NCI-H526 (cell line): ENCODE measurements at places on chromosomes 2 and 18.

DNA sequence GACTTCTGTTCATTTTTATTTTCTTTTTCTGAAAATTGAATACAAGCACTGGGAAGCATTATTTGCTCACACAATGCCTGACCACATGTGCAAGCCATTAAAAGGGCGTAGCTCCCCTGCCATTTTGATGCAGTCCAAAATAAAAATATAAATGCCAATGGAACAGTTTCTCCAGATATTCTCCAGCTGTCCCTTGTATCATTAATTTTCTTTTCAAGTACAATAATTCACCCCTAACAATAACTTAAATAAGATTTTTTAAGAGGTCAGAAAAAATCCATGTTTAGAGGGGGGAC lies 168.0 kb downstream of the TMEFF2 start:
- DNase-seq: no peak

DNA sequence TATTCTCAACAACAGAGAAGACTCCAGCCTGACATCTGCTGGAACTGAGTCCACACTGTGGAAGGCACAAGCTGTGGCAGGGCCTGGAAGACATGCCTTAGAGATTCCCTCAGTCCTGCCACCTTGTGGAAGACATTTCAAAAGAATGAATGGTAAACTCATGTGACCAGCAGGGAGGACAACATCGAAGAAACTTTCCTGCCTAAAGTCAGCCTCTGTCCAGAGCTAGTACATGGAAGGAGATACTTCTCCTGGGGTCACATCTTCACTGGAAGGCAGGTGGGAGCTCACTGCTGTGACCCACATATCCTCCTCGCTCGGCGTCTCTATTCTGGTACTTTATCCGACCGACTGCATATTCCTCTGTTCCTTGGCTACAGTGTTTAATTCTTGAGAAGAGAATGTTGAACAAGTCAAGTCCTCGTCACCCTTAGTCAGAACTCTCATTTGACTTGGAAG lies 59.5 kb downstream of the PUM2 start:
- DNase-seq: peak; percentile 52

GRCh38 chr2:84801811-84802210 lies 79.1 kb downstream of the TRABD2A start:
- no peak for DNase-seq

GRCh38 chr2:63050334-63051041 lies at the start of gene OTX1:
OTX1 (plus strand) TSS chr2:63050830; CDS start chr2:63052991, 2,161 bp downstream.
- DNase-seq: peak; percentile 85

DNA sequence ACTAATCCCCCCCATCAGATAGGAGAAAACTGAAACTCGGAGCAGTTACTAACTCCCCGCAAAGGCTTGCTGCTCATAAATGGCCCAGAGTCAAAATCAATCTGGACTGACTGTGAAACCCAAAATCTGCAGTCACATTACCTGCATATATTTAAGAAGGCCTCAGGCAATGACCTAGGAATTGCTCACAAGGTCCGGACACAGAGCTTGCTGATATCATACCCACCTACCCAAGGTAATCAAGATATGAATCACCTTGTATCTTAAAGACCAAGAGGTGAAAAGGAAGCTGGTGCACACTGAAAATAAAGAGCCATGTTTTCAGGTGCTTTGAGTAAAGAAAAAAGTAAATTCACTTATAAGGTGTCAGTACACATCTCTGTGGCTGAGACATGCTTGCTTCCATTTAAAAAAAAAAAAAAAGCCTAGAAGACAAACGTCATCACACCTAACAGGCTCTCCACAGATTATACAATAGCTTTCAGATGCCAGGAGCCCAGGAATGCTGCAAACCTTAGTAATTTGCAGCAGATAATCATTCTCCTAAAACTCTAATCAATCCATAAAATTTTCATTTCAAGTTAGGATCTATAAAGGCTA lies 195.4 kb downstream of the ZEB2 start:
- DNase-seq: no peak

- DNase-seq: no peak
Measured at GRCh38 chr18:3605954-3606443, 156.0 kb downstream of the TGIF1 start.

DNA sequence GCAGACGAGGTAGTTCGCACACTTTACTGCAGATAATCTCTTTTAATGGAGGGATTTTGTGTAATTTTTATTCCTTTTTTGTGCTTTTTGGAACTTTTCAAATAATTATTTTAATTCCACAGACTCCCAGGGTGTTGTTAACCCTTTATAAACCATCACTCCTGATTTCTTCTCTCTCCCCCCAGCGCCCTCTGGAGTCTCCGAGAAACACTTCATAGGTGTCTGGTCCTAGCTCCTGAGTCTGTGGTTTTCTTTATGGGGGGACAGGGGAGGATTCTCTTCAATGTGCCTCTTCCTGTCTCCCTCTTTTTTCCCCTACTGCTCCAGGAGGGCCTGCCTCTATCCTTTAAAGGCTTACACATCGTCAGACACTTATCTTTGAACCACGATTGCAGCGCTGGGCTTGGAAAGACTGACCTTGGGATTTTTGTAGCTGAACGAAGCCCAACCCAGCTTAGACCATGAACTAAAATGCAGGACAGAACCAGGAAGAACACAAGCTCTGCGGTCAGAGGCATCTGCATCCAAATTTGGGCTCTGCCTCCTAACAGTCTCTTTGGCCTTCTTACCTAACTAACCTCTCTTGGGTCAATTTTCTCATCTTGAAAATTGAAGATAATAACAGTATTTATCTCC lies 7.1 kb upstream of the PKDCC start:
- peak; percentile 11 for DNase-seq
